Activated effector memory CD4-positive, alpha-beta T cell treated with anti-CD3 and anti-CD28 coated beads, Interleukin-2, amount 50 U/mL, for 16 hours (primary cell): ENCODE measurements at places on chromosomes 2 and 18.

DNA sequence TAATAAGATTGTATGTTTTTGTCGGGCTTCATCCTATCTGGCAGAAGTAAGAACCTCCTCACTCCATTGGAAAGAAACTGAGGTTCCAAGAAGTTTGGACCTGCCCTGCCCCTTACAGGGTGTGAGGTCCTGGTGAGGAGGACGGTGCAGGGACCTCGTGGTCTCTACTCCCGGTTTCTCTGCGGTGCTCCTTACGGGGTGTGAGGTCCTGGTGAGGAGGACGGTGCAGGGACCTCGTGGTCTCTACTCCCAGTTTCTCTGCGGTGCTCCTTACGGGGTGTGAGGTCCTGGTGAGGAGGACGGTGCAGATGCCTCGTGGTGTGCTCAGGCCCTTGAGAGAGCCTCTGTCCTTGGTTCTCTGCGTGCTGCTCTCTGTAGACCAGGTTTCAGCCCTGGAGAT is 5.2 kb downstream of the CTDP1 start:
- DNase-seq: no peak

- DNase-seq: no peak
These were observed 155.2 kb downstream of the ALK start for GRCh38 chr2:29766191-29766590.

- DNase-seq: no peak
These were observed 22.3 kb downstream of the KIAA1328 start for GRCh38 chr18:36851202-36851590.

DNA sequence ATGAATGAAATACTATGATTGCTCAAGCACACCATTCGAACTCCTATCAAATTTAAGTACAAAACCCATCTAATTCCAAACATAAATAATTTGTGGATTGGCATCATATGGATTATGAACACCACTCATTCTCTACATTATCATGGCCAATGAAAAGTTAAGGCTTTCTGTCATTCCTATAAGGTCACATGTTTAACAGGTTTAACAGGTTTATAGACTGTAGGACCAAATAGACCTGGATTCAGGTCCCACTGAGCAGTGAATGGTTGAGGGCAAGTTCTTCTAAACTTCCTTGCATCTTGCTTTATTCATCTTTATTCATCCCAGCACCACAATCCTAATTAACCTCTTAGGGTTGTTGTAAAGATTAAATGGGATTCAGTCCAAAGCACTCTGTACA is 33.4 kb downstream of the FBXO36 start:
- no peak for DNase-seq

- no peak for DNase-seq
These were observed at the start of gene STEAP3 for GRCh38 chr2:119223521-119224390. Gene STEAP3 (plus strand): TSS chr2:119223834. CDS start chr2:119231013, 7,179 bp downstream.

- no peak for DNase-seq
These were observed 453.2 kb downstream of the LPIN1 start for GRCh38 chr2:12199491-12200211.

DNA sequence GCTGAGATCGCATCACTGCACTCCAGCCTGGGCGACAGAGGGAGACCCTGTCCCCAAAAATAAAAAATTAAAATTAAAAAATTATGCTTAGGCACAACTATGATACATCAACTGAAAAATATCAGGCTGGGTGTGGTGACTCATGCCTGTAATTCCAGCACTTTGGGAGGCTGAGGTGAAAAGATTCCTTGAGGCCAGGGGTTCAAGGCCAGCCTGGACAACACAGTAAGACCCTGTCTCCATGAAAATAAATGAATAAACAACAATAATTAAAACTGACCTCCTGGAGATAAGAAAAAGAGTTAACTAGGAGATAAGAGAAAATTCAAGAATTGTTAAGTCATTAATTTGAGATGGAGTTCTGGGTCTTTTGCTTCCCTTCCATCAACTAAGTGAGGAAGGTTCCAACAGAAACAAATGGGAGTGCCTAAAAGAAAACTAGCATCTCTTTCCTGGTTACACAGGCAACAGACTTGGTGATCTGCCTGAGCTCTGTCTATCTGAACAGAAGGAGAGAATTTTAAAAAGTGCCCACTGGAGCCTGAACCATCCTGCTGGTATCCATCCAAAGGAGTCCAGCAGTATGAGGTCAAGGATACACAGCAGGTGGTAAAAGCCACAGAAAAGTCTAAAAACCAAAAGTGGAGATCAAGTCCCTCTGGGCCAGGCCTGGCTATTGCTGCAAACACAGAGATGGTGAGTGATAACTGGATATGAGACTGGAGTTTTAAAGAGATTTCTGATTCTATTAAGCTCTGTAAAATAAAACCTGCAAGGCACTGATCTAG is 8.8 kb downstream of the PPM1G start:
- no peak for DNase-seq

- no peak for DNase-seq
These were observed 554.6 kb downstream of the DSC3 start for GRCh38 chr18:30487962-30488361.

DNA sequence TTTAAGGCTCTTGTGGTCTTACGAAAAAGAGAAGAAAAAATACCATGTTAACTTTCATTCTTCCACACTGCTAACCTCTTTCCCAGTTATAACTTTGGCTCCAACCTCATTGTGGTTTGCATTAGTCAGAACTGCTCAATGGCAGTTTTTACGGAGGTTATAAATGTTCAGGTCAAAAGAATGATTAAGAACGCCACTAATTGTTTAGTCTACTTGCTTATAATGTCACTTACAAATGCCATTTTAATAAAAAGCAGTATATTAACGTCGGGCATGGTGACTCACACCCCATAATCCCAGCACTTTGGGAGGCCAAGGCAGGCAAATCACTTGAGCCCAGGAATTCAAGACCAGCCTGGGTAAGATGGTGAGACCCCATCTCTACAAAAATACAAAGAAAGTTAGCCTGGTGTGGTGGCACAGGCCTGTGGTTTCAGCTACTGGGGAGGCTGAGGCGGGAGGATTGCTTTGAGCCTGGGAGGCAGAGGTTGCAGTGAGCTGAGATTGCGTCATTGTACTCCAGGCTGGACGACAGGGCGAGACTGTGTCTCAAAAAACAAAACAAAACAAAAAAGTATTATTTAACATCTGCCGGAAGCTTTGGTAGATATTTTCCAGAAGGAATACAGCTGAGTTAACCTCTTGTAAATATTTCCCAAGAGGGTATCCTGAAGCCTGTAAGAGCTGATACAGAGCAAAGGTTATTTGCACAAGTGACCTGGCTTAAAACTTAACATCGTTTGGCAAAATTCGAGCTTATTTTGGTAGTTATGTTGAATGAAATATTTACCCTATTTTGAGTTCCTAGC is 5.1 kb downstream of the AGPS start:
- DNase-seq: no peak

DNA sequence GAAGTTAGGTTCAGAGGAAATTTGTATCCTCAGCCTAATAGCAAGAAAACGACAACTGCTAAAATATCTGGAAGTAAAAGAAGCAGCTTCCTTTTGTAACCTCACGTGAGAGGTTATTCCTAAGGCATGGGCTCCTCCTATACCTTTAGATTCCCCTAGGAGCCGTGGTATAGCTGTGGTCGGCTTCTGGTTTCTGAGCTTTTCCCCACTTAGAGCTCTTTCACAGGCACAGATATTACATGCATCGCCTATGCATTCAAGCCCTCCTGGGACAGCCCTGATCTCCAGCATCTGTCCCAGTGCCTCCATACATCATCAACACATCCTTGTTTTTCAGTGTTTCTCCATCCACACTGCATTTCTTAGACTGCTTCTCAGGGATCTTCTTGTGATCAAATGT is 289.0 kb downstream of the ALPK2 start:
- DNase-seq: no peak

- peak; percentile 59 for DNase-seq
These were observed 8.5 kb downstream of the ESPNL start for GRCh38 chr2:238108423-238109183.

- DNase-seq: no peak
These were observed 25.8 kb upstream of the PPP3R1 start for GRCh38 chr2:68278169-68278568.

- no peak for DNase-seq
These were observed 55.0 kb upstream of the LAMA1 start for GRCh38 chr18:7172611-7173010.

GRCh38 chr18:9494778-9495331 is 19.5 kb downstream of the RALBP1 start:
- DNase-seq: no peak

DNA sequence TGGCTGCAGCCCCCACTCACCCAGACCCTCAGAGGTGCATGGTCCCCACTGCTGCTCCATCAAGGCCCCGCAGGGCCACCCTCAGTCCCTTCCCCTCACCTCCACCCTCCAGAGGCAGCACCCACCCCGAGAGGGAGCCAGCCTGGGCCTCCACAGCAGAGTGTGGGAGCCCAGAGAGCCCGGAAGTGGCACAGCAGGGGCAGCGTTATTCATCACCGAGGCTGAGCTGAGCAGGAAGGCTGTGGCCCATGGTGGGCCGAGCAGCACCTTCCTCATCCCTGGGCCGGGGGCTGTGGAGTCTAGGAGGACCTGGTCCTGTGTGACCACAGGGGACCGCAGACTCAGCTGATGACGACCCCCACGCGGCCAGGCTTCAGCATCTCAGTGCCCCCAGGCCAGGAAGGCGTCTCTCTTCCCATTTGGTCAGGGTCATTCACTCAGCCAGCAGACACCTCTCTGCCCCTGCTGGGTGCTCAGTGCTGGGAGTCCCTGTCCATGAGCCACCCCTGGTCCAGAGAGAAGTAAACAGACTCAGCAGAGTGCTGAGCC is 258.1 kb downstream of the ATAD2B start:
- DNase-seq: no peak

DNA sequence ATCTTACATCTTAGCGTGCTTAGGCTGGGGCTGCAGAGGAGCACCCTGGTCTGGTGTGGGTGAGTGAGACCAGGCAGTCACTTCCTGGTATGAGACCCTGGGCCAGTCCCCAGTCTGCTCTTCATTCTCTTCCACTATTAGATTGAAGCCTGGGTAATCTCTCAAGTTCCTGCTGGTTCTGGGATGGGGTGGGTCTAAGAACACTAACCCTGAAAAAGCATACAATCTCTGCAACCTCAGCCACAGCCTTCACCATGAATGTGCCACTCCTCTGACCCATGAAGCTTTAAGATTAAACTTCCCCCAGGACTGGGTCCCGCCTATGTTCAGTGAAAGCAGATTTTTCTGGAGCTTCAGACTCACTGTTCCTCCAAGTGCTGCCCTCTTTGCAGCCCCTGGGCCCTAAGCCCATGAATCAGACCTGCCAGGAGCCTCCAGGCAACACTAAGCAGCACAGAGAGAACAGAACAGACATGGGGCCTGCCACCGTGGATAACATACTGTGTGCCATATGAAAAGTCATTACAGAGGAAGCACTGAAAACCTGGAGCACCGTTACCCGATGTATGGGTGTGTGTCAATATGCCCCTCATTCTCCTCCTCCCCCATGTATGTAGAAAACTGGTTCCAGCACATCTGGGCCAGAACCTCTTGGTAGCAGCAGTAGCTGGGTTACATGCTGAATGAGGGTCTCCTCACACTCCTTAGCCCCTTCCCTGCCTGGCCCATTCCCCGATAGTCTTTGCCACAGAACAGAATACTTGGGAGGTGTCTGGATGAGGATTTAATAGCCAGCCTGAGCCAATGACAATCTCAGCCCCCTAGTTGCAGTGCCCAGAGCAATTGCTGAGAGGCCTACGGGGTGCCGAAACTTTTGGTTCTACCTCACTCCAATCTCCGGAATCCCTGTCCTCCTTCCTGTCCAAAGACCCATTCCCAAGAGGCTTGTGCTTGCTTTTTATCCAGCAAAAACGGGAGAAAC is 2.7 kb upstream of the SIX2 start:
- DNase-seq: no peak

- no peak for DNase-seq
These were observed 16.5 kb upstream of the KLHL23 start for GRCh38 chr2:169716938-169717690.

DNA sequence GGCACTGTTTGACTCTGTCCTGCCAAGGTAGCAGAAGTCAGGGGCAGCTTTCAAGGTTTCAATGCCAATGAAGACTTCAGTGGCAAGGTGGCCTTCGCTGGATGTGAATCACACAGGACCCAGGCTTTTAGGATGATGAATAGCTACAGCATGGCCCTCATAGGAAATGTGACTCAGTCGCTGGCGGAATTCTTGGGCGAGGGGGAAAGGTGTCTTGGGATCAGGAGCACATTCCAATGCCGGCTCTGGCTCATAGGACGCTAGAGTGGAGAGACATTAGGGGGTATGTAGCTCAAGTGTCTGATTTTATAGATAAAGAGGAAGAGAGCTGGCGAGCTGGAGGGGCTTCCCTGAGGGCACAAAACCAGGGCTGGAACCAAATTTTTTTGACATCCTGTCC is 68.6 kb downstream of the SMIM21 start:
- peak; percentile 8 for DNase-seq

GRCh38 chr18:13627639-13628038 is 98.7 kb downstream of the FAM210A start:
- DNase-seq: no peak

GRCh38 chr2:65778137-65778536 is 345.7 kb upstream of the SPRED2 start:
- no peak for DNase-seq

- DNase-seq: no peak
These were observed 71.2 kb upstream of the CAVIN2 start for GRCh38 chr2:191917967-191918651.

GRCh38 chr2:72116081-72116533 is 31.6 kb downstream of the CYP26B1 start:
- no peak for DNase-seq

DNA sequence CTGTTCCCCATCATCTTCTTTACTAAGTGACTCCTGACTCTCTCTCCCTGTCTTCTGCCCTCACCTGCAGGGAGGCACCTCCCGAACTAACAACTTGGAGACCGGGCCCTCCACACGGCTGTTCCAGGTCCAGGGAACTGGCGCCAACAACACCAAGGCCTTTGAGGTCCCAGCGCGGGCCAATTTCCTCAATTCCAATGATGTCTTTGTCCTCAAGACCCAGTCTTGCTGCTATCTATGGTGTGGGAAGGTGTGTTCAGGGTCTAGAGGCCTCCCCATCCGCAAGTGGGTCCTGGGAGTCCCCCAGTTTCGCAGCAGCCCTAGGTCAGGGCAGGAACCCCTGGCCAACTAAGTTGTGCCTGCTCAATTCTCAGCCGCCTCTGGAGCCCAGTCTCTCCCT is 15.5 kb downstream of the VIL1 start:
- no peak for DNase-seq

- DNase-seq: no peak
These were observed 25.3 kb upstream of the GCG start for GRCh38 chr2:162177301-162177700.

- DNase-seq: peak; percentile 27
These were observed 11.4 kb downstream of the CTIF start for GRCh38 chr18:48550101-48550729.

DNA sequence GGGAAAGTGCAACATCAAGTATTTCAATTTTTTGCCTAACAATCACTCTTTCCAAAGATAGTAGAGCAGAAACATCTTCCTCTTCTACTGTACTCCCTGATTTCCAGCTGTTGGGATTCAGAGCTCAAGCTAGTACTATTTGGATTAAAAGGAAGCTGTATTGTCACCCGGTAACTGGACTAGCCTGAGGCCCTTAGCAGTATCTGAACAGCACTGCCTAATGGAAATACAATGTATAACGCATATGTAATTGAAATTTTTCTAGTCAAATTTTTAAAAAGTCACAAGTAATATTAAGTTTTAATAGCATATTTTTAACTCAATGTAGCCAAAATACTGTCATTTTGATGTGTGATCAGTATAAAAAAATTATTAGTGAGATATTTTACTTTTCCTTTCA is 86.2 kb downstream of the COX7A2L start:
- DNase-seq: no peak

GRCh38 chr2:141701618-141702017 is 429.2 kb downstream of the LRP1B start:
- no peak for DNase-seq
